Umbilical cord (tissue), 2 donors: ENCODE measurements at places on chromosomes 12 and 14. TPM values are rescaled to one million over a fixed set of nuclear protein-coding genes. Genes with fewer than 3 reads are reported as not detected.

SPTB gene
- total RNA-seq, result 25.0 TPM

KCNA5 gene
- total RNA-seq, result 10.6 TPM

INHBC gene
- not detected for total RNA-seq

MMP17 gene
- not detected for total RNA-seq

BRAP gene
- 28.2 TPM for total RNA-seq

SPATS2 gene
- total RNA-seq, result 12.3 TPM

MIPOL1 gene
- total RNA-seq, result 65.0 TPM

AHNAK2 gene
- 59.0 TPM for total RNA-seq

WDHD1 gene
- total RNA-seq, result 8.2 TPM

MAP3K12 gene
- 10.8 TPM for total RNA-seq

NUMB gene
- total RNA-seq, result 24.6 TPM

KCNC2 gene
- 4.1 TPM for total RNA-seq

TAS2R43 gene
- total RNA-seq, result 1.4 TPM

LHX5 gene
- total RNA-seq, result not detected

SNX6 gene
- total RNA-seq, result 129 TPM

C12orf60 gene
- total RNA-seq, result 3.6 TPM

RILPL2 gene
- total RNA-seq, result 5.3 TPM

DIO3 gene
- 1.9 TPM for total RNA-seq

NKX2-1 gene
- 2.9 TPM for total RNA-seq

KRT73 gene
- not detected for total RNA-seq
